Uterus (tissue), 4 donors: ENCODE measurements at places on chromosomes 2 and 18. TPM values are rescaled to one million over a fixed set of nuclear protein-coding genes. Genes with fewer than 3 reads are reported as not detected.
A peak's percentile ranks its signal among the peaks of the same experiment; 100 is the strongest.

ZAP70 gene
- total RNA-seq = 11.2 TPM

PER2 gene
- 40.9 TPM for total RNA-seq

C2orf66 gene
- 0.21 TPM for total RNA-seq

ATP8B1 gene
- 24.9 TPM for total RNA-seq

IL18R1 gene
- 4.8 TPM for total RNA-seq

IRS1 gene
- 54.2 TPM for total RNA-seq

MCEE gene
- total RNA-seq = 40.0 TPM

FAM136A gene
- total RNA-seq = 79.4 TPM

- H3K4me3 ChIP-seq = no peak overlapping the region
- H3K27ac ChIP-seq = peak overlapping the region; percentile 36
- DNase-seq = no peak
Measured at GRCh38 chr2:168466834-168467565, 10.9 kb downstream of the CERS6 start.

DNA sequence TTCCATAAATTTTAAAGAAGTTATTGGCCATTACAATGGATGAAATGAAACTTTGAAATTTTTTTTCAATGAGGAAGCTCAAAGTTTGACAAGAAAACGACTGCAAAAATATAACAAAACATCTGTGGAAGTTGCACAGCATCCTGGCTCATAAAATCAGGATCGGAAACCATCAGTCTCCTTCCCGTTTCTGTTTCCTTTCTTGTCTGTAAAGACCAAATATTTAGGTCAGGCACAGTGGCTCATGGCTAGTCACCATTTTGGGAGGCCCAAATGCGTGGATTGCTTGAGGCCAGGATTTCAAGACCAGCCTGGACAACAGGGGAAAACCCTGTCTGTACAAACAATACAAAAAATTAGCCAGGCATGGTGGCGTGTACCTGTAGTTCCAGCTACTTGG lies 27.6 kb upstream of the SSB start:
- H3K27me3 ChIP-seq = no peaks in the 10 kb centered on the region
- no peak overlapping the region for H3K4me3 ChIP-seq
- H3K36me3 ChIP-seq = no peaks in the 10 kb centered on the region
- H3K4me1 ChIP-seq = peaks cover 3% of the 10 kb centered on the region
- DNase-seq = no peak

DNA sequence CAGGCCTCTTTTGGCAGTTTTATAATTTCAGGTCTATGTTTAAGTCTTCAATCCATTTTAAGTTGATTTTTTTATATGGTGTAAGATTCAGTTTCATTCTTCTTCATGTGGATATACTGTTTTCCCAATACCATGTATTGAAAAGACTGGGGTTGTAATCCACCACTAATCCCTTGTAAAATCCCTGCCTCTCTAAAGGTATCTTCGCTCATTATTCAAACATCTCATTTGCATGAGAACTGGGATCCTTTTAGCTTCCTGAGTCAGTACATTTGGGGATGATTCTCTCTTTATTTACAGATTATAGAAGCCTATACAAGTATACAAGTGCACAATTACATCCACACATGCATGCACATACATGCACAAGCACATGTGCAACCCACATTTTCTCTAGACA lies 25.3 kb downstream of the DHRS9 start:
- H3K27me3 ChIP-seq = no peaks in the 10 kb centered on the region
- no peak overlapping the region for H3K27ac ChIP-seq
- no peak for DNase-seq
- no peaks in the 10 kb centered on the region for H3K4me1 ChIP-seq
- no peak overlapping the region for H3K4me3 ChIP-seq

DNA sequence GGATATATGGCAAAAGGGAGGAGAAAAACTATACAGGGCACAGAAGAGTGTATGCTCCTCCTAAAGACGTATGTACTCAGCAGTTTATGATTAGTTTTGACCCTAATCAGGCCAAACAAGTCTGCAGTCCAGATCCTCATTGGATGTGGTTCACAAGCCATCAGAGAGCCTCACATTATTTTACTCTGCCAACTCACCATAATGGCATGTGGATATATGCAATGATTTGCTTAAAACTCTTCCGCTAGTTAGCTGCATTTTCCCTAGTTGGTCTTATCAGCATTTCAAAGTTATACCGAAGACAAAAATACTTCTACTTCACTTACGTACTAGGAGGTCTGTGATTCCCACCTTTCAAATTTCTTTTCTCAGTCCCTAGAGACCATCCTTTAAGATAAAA lies 198.4 kb downstream of the CMPK2 start:
- DNase-seq = no peak
- no peaks in the 10 kb centered on the region for H3K36me3 ChIP-seq
- no peak overlapping the region for H3K4me3 ChIP-seq
- H3K27ac ChIP-seq = no peak overlapping the region
- no peaks in the 10 kb centered on the region for H3K4me1 ChIP-seq

GRCh38 chr2:230323385-230324106 lies 3.4 kb upstream of the SP140L start:
- no peaks in the 10 kb centered on the region for H3K4me1 ChIP-seq
- no peaks in the 10 kb centered on the region for H3K27me3 ChIP-seq
- H3K36me3 ChIP-seq = no peaks in the 10 kb centered on the region
- no peak overlapping the region for H3K27ac ChIP-seq
- no peak for DNase-seq

DNA sequence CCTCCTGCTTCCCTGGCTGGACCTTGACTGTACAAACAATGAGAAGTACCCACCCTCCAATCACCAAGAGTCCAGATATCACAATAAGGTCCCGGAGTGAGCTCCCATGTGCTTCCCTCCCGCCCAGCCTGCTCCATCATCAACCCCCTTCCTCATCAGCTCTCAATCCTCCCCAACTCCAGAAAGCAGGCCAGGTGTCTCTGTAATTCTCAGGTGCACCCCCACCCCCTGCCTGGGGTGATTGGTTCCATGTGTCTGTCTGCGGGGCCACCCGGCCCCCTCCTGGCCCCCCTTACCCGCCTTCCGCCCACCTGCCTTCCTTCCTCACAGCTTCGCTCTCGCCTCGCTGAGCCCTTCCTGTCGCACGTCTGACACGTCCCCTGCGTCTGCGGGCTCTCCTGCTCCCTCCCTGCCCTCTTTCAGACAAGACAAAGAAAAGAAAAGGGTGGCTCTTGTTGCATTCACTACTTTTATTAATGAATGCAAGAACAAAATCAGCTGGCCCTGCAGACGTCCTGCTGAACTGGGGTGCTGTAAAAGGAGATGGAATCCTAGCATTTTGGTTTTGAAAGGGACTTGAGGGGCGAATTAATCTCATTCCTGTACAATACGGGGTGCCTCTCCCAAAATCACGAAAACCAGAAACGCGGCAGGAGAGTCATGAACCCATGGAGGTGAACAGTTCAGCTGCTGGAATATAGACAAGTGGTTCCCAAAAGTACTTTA lies 26.5 kb upstream of the IGFBP2 start:
- no peaks in the 10 kb centered on the region for H3K36me3 ChIP-seq
- H3K4me3 ChIP-seq = no peak overlapping the region
- H3K27ac ChIP-seq = no peak overlapping the region
- no peaks in the 10 kb centered on the region for H3K27me3 ChIP-seq

DNA sequence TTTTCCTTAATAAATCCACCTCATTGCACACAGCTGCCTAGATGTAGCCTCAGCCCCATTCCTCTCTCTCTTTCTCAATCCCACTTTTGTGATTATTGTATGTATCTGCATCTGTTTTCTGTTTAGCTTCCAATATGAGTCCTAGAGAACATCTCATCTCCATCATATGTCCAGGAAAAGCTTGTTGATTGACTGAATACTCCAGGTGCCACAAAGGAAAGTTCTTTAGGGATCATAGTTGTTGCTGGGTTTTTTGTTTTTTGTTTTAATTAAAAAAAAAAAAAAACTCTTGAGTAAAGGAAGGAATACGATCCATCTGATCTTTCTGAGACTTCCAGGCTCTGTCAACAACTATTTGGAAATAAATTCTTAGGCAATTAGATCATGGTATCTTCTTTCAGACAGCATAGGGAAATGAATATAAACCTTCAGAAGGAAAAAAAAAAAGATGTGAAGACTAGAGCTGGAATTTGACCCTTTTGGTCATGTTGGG lies 42.5 kb downstream of the KIAA2012 start:
- DNase-seq = no peak
- no peak overlapping the region for H3K27ac ChIP-seq
- H3K4me3 ChIP-seq = no peak overlapping the region
- H3K27me3 ChIP-seq = no peaks in the 10 kb centered on the region

DNA sequence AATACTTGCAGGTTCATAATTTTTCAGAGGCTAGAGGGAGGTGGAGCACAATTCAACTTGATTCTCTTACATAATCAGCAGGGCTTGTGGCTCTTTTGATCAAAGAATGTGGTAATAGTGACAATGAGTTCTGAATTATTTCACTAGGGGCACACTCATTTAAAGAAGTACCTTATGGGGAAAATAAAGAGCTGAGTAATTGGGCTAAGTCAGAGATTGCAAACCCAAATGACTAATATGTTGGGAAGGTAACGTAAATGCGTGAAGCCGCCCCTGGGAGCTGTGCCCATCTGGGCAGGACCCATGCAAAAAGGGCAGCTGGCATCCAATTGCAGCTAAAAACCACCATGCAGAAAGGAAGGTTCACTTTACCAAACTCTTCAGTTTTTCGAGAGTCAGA lies 35.3 kb downstream of the NCKAP5 start:
- H3K27me3 ChIP-seq = no peaks in the 10 kb centered on the region
- H3K4me3 ChIP-seq = no peak overlapping the region
- DNase-seq = no peak
- H3K4me1 ChIP-seq = no peaks in the 10 kb centered on the region
- H3K27ac ChIP-seq = no peak overlapping the region

DNA sequence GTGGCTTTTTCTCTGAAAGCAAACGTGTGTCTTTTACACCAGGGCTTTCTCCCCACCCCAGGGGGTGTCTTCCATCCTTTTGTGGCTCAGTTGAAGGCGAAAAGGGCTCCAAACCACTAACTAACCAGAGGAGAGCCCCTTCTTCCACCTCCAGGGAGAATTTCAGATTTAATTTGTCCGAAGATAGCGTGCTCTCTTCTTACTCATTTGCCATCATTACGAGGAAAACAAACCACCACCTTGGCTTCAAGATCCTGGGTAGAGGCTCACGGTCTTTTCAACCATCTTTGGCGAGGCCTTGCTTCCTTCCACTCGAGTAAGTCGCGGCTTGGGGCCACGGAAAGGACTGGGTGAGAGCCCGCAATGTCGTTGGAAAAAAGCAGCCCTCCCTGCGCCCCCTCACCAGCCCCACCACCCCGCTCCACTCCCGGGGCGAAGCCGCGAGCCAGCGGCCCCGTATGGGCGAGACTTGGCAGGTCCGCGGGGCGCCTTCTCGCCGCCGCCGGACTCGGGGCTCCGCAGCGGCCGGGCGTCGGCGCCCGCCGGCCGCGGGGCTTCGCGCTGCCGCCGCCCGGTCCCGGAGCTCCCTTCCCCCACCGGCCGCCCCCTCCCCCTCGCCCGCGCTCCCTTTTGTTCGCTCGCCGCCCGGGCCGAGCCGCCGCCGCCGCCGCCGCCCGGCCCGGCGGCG lies 1.7 kb upstream of the ZNF532 start:
- H3K4me3 ChIP-seq = peak overlapping the region; percentile 31
- H3K4me1 ChIP-seq = peaks cover 5% of the 10 kb centered on the region
- no peaks in the 10 kb centered on the region for H3K36me3 ChIP-seq
- H3K27me3 ChIP-seq = no peaks in the 10 kb centered on the region

GRCh38 chr2:60633615-60634014 lies 80.2 kb upstream of the BCL11A start:
- H3K4me3 ChIP-seq = no peak overlapping the region
- no peaks in the 10 kb centered on the region for H3K27me3 ChIP-seq
- DNase-seq = no peak
- no peaks in the 10 kb centered on the region for H3K4me1 ChIP-seq

DNA sequence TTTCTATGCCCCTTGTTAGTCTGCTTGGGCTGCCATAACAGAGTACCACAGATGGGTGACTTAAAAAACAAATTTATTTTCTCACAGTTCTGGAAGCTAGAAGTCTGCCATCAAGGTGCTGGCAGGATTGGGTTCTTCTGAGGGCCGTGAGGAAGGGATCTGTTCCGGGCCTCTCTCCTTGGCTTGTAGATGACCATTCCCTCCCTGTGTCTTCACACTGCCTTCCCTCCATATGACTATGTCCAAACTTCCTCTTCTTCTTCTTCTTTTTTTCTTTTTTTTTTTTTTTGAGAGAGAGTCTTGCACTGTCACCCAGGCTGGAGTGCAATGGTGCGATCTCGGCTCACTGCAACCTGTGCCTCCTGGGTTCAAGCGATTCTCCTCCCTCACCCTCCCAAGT lies 13.1 kb upstream of the CCNYL1 start:
- no peaks in the 10 kb centered on the region for H3K27me3 ChIP-seq
- H3K4me1 ChIP-seq = no peaks in the 10 kb centered on the region
- DNase-seq = no peak
- H3K27ac ChIP-seq = no peak overlapping the region
- H3K36me3 ChIP-seq = no peaks in the 10 kb centered on the region

GRCh38 chr2:68367953-68368653 lies 3.0 kb downstream of the PLEK start:
- no peaks in the 10 kb centered on the region for H3K36me3 ChIP-seq
- no peaks in the 10 kb centered on the region for H3K4me1 ChIP-seq
- DNase-seq = no peak

GRCh38 chr18:55506074-55506473 lies 81.9 kb downstream of the TCF4 start:
- no peak overlapping the region for H3K27ac ChIP-seq
- H3K4me1 ChIP-seq = peaks cover 4% of the 10 kb centered on the region
- DNase-seq = no peak
- H3K4me3 ChIP-seq = no peak overlapping the region

- no peaks in the 10 kb centered on the region for H3K36me3 ChIP-seq
- no peaks in the 10 kb centered on the region for H3K4me1 ChIP-seq
- no peak overlapping the region for H3K27ac ChIP-seq
- no peaks in the 10 kb centered on the region for H3K27me3 ChIP-seq
- no peak overlapping the region for H3K4me3 ChIP-seq
Measured at GRCh38 chr2:231361701-231362554, 33.6 kb upstream of the B3GNT7 start.

GRCh38 chr2:11684894-11685460 lies 15.0 kb upstream of the NTSR2 start:
- H3K4me3 ChIP-seq = no peak overlapping the region
- DNase-seq = no peak
- H3K4me1 ChIP-seq = no peaks in the 10 kb centered on the region
- no peaks in the 10 kb centered on the region for H3K36me3 ChIP-seq
- no peak overlapping the region for H3K27ac ChIP-seq
